ENCODE measurements at places on chromosomes 5 and 9.
A peak's percentile ranks its signal among the peaks of the same experiment; 100 is the strongest.

- DNase-seq = no peak
Observed at GRCh38 chr5:4199049-4199841, 603.6 kb downstream of the IRX1 start.

- no peak for DNase-seq
Observed at GRCh38 chr5:59711310-59711709, 182.2 kb downstream of the PDE4D start.

- DNase-seq = no peak
Observed at GRCh38 chr9:35564658-35565061, 40.4 kb upstream of the TESK1 start.

DNA sequence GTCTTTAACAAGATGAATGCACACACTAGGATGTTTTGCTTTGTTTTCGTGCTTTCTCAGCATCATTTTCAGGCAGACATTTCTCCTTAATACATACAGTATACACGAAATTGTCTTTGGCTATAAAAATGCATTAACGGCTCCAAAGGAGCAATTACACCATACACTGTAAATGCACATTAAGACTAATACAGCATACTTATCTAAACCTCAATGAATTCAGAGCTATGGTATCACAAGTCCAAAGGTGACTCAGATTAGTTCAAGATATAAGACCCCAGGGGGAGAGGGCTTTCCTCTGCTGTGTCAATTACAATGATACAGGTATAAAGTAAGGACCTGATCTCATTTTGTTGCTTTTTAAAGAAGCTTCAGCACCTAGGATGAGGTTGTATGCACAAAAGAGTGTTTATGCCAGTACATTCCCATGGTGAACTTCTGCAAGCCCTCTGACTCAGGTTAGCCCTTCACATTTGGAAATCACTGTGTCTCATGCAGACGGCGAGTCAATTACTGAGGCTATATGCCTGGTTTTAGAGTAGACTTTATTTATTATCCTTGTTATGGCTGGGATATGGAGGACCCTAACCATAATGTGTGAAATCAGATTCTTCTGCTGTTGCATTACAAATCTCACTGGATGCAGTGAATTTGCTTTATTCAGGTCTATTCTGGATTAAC is 233.3 kb downstream of the ZNF608 start:
- no peak for DNase-seq

DNA sequence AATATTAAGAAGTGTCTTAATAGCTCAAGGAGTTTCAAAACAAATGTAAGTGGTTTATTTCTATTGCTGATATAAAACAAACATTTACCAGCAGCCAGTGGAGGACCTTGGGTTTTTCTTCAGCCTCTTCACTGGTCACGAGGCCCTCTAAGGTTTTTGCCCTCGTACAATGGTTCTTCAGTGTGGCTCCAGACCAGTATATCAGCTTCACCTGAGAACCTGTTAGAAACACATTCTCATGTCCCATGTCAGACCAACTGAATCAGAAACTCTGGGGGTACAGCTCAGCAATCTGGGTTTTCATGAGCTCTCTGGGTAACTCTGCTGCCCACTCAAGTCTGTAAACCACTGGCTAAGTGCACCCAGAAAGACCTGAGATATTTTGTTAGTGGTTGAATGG is 12.9 kb downstream of the WWC1 start:
- no peak for DNase-seq

- DNase-seq = no peak
Observed at GRCh38 chr5:141532726-141533125, 43.8 kb downstream of the PCDHGC5 start.

DNA sequence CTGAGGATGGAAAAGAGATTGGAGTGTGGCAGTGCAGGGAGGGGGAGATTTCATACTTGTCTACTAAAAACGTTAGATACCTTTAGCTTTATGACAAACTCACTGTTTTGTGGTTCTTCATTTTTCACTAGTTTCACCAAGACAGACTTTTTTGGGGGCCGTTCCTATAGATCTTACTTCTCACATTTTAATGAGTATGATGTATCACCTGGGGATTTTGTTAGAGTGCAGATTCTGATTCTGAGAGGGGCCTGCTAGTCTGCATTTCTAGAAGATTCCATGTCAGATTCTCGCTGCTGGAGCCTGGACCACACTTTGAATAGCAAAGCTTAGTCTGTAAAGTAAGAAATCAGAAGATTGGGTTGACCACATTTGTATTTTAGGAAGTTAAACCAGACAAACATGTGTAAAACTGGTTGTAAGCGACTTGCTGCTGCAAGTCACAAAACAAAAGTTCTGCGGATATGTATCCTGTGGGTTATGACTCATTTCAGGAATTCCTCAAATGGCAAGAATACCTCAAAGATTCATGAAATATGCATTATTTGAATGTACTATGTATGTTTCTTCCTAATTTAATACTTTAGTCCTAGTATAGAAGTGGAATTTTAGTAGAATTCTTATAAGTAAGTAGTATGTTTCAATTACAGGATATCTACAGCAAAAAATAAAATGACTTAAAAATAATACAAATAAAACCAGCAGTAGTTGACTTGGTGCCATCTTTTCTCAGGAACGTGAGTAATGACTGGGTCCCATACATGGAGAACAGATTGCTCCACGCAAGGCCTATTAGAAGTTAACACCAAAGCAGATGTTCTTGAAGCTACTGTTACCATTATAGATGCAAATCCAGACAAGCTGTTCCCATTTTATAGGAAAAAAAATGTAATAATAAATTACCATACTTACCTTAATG is 27.8 kb downstream of the NFIL3 start:
- DNase-seq = no peak

DNA sequence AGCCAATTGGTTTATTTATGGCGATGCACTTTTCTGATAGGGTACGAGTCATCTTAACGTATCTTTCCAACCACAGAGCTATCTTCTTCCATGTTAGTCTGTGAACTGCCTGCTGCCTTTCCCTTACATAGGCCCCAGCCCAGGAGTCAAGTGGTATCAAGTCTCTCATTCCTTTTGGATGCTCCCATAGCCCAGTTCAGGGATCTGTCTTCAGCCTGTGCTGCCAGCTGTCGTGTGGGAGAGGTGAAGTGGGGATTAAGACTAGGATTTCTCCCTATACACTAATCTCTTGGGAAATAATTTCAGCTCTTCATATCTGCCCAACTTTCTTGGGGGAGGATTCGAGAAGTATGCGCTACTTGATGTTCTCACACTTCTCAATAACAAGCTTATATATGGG is 475.7 kb downstream of the EBF1 start:
- DNase-seq = no peak

DNA sequence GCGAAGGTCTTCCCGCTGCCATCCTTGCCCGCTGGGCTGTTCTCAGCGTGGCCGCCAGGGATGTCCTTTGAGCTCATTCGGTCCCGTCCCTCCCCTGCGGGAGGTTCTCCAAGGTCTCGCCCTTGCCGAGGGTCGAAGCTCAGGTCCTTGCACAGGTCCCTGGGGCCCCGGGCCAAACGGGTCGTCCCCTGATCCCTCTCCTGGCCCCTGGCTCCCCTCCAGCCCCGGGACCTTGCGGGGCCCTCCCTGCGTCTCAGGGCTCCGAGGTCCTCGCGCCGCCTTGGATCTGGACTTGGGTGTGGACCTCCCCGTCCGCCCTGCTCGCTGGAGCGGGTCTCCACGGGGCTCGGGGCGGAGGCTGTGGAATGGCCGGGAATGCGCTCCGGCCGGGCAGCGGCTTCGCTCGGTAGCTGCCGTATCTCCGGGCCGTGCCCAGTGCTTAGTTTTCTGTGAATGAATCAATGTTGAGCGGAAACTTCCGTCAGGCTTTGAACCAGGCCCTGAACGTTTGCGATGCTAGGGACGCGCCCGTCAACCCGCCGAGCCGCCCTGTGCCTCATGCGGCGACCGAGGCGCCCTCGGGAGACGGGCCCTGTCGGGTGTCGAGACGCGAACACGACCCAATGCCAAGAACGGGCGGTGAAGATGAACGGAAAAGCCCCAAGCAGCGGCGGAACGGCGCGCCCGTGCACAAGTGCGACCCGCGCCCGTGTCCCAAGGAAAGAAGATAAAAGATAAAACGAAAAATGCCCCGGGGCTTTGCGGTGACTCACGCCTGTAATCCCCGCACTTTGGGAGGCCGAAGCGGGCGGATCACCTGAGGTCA is 780 bp downstream of the RNU6ATAC start:
- peak; percentile 78 for DNase-seq

- no peak for DNase-seq
Observed at GRCh38 chr5:121271546-121271945, 580.1 kb upstream of the FTMT start.

DNA sequence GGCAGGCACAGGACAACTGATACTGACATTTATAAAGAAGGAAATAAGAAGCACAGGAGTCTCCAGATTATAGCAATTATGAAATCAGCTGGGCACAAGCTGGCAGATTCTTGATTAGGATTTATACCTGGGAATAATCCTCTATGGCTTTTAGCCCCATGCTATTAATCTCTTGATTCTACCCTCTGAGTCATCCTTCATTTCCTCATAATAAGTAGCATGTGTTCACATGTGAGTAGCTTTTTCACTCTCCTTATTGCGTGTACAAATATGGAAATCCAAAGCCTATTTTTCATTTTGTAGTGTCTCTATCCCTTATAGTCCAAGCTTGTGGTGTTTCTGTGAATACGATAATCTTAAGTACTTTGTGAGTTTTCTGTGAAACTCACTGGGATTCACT is 185.0 kb upstream of the PRLR start:
- no peak for DNase-seq

DNA sequence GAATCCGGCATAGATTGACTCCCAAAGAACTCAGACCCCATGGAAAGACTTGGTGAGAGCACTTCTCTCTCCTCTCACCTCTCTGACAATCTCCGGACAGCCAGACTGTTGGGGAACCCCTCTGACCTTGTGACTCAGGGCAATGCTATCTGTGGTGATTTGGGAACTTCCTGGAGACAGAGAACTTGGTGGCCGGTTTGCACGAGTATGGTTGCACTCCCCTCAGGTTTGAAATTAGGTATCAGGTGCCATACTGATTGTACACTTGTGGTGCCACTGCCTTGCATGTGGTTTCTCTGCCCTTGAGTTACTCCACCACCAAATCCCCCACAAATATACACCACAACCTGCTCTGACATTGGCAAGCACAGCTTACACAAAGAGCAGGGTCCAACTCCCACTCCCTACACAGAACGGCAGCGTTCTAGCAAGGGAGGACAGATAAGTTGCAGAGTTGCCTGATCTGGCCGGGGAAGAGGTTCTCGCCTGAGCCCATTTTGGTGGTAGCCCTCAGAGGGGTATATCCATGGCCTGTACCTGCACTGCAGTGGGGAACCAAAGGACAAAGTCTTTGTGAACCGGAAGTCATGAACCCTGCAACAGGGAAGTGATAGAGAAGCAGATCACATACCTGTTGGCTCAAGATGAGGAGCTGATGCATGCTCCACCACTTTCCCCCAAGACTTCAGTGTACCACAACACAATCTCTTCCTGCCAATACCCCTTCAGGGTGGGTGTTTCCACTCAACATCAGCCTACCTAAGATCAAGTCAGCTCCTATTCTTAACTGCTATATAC is 255.1 kb downstream of the MCTP1 start:
- DNase-seq = no peak

DNA sequence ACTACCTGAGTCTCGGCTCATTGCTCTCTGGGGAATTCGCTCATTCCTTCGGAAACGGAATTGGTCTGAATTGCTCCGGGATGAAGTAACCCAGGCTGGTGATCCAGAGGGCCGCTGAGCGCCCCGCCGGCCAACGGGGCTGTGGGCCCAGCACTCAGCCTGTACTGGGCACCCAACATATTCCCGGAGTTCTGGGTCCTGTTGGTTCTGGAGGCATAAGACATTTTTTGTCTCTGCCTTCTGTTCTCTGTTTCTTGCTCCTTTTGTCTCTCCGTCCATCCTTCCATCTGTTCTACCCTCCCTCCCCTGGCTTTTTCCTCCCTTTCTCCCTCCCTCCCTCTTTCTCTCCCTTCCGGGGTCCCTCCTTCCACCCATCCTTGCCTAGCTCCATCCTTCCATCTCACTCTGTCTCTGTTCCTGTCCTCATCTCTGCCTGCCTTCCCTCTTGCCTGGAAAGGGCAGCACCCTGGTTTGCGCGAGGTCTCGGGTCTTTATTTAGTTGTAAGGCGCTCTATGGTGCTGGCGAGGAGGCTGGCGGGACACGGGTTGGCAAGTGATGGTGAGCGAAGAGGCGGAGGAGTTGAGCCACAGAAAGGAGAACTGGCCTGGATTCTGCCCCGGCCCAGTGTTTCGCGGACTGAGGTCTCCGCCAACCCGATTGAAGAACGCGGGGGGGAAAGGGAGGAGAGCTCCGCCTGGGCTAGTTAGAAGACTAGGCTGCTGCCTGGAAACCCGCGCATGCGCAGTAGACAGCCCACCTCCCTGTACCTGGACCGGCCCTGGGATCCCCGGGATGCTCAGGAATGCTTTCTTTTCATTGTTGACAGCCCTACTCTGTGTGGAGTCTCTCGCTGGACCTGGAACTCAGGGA is 1468.0 kb downstream of the FOXD4L5 start:
- DNase-seq = peak; percentile 80

- no peak for DNase-seq
Observed at GRCh38 chr5:128245974-128246373, 162.4 kb downstream of the SLC12A2 start.

DNA sequence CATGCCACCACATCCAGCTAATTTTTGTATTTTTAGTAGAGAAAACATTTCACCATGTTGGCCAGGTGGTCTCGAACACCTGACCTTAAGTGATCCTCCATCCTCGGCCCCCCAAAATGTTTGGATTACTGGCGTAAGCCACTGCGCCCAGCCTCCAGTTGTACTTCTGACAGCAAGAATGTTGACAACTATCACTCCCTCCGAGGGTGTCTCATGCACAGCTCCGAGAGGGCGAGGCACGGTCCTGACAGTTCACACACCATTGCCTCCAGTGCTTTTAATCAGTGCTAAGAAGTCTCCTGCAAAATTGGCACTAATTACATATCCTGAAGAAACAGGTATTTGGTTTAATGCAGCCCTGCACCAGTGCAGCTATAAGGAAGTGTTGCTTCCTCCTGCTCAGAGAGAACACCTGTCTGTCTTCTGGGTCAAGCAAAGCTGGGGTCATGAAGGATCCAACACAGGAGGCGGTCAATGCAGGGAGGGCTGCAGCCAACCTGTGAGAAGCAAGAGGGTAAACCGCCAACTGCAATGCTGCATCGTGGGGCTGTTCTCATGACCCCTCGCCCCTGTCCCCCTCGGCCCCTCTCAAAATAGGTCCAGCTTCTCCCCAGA is 184.0 kb downstream of the MED10 start:
- DNase-seq = no peak

- no peak for DNase-seq
Observed at GRCh38 chr9:4873066-4873465, 80.3 kb downstream of the RCL1 start.

- DNase-seq = no peak
Observed at GRCh38 chr9:95552814-95553546, 36.2 kb upstream of the PTCH1 start.

- no peak for DNase-seq
Observed at GRCh38 chr5:172871536-172871935, 37.5 kb downstream of the ERGIC1 start.

- DNase-seq = no peak
Observed at GRCh38 chr5:7916171-7916804, 47.3 kb downstream of the MTRR start.

- no peak for DNase-seq
Observed at GRCh38 chr5:31935496-31936369, 238.4 kb downstream of the GOLPH3 start.

All from colonic mucosa (tissue), 4 donors.